NCI-H526 treated with DMSO at 0.1 percent for 48 hours (cell line): ENCODE measurements at places on chromosomes 3 and 15.

- DNase-seq = no peak
These were observed 154.1 kb upstream of the FEZF2 start for GRCh38 chr3:62527474-62527873.

DNA sequence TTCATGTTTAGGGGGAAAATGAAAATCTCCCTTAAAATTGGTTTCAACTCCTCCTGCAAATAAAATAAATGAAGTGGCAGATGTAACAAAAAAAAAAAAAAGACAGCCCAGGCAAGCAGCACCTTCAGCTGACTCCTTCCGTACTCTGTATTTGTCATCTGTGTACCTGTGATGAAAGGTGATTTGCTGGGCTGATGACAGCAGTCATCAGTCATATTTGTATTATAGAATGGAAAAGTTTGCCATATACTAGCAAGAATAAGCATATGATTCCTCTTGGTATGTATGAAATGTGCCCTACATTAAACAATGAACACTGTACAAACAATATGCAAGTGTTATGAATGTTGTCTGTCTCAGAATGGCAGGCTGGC is 44.1 kb upstream of the WWTR1 start:
- DNase-seq = no peak

DNA sequence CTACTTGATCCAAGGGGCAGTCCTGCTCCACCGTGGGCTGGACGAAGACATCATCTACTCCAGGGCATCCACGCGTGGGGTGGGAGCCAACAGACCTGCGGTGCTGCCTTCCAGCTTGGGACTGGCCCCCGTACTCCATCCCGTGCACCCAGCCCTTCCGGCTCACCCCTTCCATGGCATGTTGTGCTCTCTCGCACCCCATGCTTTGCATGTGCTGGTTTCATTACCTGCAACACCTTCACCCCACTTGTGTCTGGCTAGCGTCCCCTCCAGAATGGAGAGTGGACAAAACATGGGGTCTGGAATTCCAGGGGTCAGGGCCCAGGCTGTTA is 30.2 kb downstream of the SEMA7A start:
- no peak for DNase-seq

- DNase-seq = peak; percentile 32
These were observed 147.8 kb downstream of the PLCL2 start for GRCh38 chr3:17032407-17033034.

DNA sequence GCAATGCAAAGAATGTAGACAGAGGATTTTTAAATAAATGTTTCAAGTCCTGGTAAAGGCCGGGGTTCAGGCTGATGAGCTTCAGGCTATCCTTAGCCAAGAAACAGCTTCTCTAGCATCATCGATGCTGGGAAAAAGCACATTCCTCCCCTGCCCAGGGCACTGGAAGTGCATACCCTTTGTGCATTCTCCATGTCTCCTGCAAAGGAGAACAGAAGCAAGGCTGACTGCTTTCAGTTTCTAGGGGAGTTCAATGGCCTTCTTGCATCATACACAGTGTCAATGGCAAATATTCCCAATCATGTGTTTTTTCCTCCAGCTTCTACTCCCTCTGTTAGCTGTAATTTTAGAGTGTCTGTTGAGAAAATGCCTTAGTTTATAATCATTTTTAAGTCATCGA is 59.9 kb downstream of the GPR176 start:
- DNase-seq = no peak

- no peak for DNase-seq
These were observed 428.5 kb upstream of the CNTN3 start for GRCh38 chr3:75042941-75043340.

DNA sequence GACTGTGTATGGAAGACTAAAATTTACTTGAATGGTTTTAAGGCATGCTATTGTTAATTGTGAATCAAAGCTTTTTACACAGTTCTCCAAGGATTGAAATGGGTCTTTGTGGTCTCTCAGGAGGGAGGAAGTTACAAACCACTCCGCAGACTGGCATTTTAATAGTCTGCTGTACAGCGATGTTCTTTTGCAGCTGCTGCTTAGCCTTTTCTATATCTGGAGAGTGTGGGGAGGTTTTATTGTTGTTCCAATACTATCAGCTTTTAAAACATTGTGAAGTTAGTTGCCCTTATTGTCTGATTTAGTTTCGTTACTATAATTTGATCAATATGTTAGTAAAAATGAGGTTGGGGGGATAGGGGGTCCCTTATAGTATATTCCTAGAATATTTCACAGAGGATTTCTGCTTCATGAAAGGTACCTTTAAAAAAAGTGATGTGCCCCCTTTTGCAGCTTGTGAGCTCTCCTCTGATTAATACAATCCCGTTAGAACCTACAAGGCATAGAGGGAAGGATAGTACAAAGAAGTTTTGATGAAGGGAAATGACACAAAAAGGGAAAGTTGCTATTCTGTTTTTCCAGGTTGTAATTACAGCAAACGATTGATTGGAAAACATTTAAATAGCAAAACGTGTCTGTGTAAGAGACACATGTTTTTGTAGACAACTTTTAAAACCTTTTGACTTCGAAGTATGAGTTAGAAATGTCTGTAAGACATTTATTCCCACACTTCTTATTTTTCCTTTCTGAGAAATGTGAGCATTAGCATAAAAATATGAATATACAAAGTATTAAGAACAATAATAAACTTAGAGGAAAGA is 158.3 kb upstream of the CGNL1 start:
- no peak for DNase-seq

GRCh38 chr3:17985658-17986347 is 243.4 kb upstream of the TBC1D5 start:
- no peak for DNase-seq

GRCh38 chr3:197025736-197026480 is 3.7 kb downstream of the MELTF start:
- DNase-seq = no peak

- no peak for DNase-seq
These were observed 566.9 kb upstream of the CCDC54 start for GRCh38 chr3:106810300-106810875.

GRCh38 chr3:104368760-104369159 is 997.9 kb upstream of the ALCAM start:
- DNase-seq = no peak

DNA sequence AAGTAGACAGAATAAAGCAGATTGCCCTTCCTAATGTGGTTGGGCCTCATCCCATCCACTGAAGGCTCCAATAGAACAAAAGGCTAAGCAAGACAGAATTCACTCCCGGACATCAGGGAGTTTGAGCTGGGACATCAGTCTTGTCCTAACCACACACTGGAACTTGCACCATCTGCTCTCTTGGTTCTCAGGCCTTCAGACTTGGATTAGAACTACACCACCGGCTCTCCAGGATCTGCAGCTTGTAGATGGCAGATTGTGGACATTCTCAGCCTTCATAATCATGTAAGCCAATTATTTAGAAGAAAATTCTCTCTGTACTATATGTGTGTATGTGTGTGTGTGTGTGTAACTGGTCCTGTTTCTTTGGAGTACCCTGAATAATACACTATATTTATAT is 394.7 kb upstream of the LMCD1 start:
- no peak for DNase-seq

DNA sequence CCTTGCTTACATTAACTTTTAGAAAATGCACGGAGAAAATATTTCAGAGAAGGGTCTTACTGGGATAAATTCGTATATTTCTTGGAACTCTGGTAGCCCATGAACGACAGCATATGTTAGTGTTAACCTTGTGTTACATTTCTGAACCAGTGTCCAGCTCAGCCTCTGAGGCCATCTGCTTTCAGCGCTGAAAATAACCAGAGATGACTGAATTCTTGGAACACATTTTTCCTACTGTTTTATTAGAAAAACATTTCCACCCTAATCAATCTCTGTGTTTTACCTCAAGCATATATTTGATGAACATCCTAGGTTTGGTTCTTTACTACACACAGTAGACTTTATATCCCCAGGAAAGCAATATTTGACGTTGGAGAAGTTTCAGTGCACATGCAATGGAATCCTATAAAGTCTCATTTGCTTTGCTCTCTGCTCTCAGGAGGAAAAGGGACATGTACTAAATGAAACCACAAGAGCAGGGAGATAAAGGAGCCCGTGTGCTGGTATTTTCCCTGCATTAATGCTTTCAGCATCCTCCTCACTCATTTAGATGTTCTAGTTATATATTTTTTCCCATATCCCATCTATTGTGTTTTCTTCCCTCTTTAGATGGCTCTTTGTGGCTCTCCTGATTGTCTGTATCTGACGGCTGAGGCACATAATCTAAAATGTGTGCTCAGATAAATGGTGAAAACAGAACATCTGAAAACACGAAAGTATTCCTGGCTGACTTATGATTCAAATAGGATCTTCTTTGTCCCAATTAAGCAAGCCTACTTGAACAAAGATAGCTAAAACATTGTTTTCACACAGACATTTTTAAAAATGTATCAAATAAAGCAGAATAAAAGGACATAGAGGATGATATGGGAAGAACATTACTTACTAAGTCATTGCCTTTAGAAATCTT is 151.7 kb upstream of the KCNMB2 start:
- no peak for DNase-seq

DNA sequence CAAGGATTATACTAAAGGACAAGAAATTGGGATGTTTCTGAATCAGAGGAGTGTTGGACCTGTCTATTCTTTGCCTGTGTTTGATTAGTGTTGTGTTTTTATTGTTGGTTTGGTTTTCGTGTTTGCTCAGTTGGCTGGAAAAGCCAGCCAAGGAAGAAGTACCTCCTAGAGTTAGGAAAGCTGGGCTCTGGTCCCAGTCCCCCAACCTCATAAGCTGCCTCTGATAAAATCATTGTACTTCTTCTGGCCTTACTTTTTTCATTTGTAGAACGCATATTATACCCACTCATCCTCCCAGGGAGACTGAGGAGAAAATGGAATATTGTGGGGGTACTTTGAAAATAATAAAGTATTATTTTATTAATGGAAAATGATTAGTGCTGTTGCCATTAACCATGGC is 177.4 kb upstream of the TRIM42 start:
- DNase-seq = no peak

DNA sequence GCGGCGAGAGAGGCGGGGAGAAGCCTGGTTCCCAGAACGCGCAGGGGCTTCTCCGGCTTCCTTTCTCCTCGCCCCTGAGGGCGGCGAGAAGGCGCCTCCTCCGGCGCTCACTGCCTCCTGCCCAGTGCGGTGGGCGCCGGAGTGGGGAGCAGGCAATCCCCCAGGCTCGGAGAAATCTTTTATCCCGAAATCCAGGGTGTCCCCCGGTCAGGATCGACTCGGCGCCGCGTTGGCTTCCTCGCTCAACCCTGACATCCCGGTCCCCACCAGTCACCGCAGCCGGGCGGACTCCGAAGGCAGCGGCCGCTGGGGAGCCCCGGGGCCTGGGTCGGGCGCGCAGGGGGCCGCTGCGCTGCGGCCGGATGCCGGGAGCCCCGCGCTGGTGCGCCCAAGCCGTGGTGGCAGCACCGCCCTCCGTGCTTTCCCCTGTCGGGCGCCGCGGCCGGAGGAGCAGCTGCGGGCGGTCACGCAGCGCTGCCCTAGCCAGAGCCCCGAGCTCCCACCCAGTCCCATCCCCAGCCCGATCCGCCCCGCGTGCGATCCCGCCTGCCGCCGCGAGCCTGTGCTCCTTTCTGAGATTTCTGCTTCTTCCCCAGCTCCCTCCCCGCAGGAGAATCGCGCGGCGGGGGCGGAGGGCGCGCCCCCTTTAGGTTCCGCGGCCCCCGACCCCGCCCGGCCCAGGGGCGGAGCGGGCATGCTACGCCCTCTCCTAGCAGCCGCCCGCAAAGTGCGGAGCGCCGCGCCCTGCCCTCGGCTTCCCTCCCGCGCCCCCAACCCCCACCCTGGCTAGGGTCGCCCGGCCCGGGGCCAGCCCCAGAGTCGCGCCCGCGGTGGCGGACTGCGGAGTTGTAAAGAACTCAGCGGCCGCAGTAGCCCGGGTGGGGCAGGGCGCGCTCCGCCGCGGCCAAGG is 683 bp upstream of the CACNA2D3 start:
- peak; percentile 7 for DNase-seq

DNA sequence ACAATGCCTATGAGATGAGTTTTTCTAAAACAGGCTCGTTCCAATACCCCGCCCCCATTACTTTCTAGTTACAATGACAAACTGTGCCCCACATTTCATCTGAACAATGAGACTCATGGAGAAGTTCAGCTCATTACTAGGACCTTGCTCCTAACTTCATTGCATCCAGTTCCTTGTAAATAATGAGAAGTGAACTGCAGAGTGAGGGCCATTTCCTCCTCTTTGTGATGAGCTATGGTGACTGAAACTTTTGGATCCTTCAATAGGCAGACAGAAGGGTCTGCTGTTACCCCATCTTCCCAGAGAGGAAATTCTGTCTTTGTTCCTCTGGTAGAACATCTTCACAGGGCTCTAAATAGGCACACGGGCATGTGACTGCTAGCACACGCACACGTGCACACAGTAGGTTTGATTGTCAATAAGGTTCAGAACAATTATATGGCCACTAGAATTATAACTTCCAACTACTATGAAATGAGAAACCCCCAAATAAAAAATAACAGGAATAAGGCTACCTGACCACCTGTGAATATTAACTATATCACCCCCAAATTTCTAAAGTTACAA is 51.8 kb downstream of the SERP1 start:
- DNase-seq = no peak

- no peak for DNase-seq
These were observed 42.7 kb upstream of the PYGO1 start for GRCh38 chr15:55630858-55631257.

GRCh38 chr3:46863261-46863782 is at the start of gene MYL3:
Gene MYL3, minus strand, starts transcription at chr3:46863444. Its CDS starts 54 bp downstream, at chr3:46863390.
- no peak for DNase-seq

GRCh38 chr3:195394024-195394423 is 48.8 kb downstream of the ACAP2 start:
- no peak for DNase-seq

GRCh38 chr15:43521419-43521818 is 4.0 kb downstream of the MAP1A start:
- no peak for DNase-seq

DNA sequence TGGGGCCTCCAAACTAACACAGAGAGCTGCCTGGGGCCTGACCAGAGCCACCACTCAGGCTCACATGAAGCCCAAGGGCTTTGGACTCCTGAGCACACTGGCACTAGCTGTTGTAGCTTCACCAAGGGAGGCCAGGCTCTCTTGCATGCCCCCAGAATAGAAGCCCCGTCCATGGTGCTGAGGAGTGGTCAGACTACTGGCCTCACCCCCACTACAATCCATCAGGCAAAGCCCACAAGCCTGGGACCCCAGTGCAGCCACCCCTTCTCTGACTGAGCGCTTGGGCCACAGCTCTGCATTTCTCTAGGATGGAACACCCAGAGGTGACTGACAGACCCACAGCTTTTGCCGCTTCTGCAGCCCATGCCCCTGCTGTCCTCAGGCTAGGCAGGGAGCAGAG is 180.8 kb downstream of the PYDC2 start:
- no peak for DNase-seq

DNA sequence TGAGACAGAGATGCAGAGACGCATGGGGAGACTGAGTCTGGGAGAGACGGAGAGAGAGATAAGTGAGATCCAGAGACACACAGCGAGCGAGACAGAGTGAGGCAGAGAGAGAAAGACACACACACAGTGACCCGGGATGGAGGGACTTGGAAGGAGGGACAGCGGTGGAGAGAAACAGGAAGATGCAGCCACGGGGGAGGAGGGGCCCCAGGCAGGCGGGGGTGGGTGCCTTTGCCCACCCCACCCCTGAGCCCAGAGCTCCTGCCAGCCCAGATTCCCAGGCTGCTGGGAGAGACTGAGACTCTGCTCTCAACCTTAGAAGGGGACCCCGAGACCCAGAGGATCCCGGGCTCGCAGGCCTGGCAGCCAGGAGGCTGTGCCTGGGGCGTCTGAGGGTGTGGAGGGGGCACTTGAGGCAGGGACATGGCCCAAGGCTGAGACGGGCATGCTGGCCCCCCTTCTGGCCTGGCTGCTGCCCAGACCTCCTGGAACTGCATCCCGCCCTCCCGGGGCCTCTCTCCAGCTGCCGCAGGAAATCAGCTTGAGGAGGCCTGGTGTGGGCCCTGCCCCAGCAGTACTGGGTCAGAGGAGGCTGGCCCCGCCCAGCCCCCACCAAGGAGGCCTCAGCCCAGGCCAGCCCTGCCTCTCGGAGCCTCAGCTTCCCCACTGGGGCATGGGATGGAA is 18.1 kb downstream of the H1-8 start:
- DNase-seq = no peak
